ENCODE measurements at places on chromosomes 5 and 9.

- DNase-seq = no peak
Observed at GRCh38 chr5:170628028-170628427, 124.2 kb downstream of the KCNIP1 start.

DNA sequence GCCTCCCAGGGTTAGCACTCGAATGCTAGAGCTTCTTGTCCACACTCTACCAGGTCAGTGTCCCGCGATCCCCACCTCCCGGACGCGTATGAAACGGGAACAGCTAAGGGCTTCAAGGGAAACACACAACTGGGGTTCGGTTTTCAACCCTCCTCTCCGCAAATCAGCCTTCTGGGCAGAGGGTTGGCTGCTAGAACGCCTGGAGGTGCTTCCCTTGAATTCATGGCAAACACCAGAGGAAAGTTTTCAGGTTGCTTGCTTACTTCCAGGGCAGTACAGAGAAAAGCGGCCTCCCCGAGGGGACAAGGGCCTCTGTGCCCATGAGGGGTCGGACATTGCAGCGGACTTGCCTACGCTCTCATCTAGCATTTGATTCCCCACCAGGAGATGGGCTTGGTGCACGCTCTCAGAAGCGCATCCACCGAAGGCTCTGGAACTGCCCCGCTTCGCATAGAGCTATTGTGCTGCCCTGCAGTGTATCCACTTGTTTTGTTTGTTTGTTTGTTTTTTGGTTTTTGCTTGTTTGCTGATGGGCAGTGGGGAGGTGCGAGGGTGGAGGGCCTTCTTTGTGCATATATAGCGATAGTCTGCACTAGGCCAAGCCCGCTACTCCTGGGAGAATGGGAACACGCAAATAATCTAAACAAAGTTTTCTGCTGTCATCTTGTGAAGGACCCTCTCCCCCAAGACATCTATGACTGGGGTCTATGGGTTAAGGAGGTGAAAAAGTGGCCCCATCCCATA is 1.3 kb upstream of the DMRT3 start:
- DNase-seq = no peak

DNA sequence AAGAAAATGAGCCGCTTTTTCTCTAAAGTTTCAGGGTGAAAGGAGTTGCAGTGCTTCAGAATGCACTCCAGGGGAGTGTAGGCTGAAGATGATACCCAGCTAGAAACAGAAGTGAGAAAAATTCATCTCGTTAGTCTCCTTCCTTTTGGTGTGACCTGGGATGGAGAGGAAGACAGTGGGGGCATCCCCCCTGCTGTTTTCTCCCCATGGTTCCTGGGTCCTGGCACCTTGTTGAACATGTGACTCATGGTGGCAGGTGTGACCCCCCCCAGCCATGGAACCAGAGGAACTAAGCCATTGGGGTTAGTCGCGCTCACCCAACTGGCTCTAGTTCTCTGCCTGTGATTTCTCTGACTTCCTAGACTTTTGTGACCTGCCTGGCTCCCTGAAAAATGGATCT is 424.6 kb downstream of the CSNK1G3 start:
- no peak for DNase-seq

- no peak for DNase-seq
Observed at GRCh38 chr5:2147504-2148311, 265.0 kb upstream of the IRX4 start.

- no peak for DNase-seq
Observed at GRCh38 chr9:100720922-100721321, 143.0 kb downstream of the CAVIN4 start.
